ENCODE measurements at places on chromosomes 4 and X. TPM values are rescaled to one million over a fixed set of nuclear protein-coding genes. Genes with fewer than 3 reads are reported as not detected.

GRCh38 chrX:51598899-51599298, 19.8 kb downstream of the CENPVL3 start:
- DNase-seq: no peak

DNA sequence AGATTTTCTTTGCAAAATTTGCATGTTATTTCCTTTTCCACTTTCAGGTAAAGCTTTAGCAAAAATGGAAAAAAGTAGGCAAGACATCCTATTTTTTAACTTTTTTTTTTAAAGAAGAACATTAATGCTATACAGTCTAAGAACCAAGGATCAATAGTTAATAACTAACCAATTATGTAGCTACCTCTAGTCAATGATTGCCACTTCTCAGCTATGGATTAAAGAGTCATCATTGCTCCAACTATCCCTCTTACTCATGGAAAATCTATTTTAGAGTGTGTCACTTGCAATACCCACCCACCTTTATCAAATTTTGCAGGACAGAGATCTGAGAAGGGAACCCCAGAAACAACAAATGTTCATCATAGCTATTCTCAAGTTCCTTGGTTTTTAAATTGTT, 223.1 kb downstream of the ANK2 start:
- no peak for DNase-seq

- DNase-seq: no peak
Observed at GRCh38 chr4:115780268-115780667, 666.8 kb upstream of the NDST4 start.

- DNase-seq: no peak
Observed at GRCh38 chr4:156981262-156981769, 9.7 kb upstream of the PDGFC start.

DNA sequence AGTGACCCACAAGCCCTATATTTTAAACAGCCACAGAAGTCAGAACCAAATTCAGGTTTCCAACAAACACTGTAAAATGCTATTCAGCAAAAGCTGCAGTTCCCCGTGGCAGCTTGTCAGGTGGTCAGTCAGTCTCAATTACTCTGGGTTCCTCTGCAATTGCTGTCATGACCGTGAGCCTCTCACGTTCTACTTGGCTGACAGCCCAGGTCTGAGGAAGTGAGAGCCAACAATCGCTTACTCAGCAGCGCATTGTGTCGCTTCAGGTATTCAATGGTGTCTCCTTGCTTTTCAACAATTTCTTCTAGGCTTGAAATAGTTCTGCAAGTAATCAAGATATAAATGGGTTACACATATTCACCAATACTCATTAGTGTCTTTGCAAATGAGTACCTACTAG, 25.8 kb downstream of the TRIM75 start:
- no peak for DNase-seq

- DNase-seq: no peak
Observed at GRCh38 chrX:15468036-15468435, 25.1 kb downstream of the PIR start.

- DNase-seq: no peak
Observed at GRCh38 chr4:8710416-8710815, 117.9 kb downstream of the CPZ start.

- peak; percentile 61 for DNase-seq
Observed at GRCh38 chr4:86033171-86033570, 326.7 kb downstream of the MAPK10 start.

DNA sequence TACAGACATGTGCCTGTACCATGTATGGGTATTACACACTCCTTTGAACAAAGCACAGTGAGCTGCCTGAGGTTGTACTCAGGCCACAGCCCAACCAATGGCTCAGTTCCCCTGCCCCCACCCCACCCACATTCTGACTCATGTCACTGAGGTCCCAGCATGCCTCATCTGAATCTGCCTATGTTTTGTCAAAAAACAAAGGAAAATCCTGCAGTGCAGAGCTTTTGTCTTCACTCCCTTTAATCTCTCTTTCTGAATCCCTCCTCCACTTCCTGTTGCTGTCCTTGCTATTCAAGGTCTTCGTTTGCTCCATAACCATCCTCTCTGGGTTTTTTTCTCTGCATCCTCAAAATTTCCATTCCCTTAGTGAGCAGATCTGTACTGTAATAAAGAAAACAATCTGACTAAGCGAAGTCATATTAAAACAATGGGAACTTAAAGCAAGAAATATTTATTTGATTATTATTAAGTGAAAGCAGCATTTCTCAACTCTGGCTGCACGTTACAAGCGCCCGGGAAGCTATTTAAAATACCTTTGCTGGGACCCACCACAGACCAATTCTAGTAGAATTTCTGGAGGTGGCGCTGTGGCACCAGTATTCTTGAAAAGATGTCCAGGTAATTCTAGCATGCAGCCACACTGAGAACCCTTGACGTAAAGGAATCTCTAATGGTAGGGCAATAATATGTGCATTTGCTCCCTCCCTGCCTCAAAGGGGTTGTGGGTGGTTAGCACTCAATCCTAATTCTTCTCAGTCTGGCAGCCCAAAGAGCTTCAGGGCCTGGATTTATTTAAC, 8.7 kb downstream of the GUCY2F start:
- DNase-seq: no peak

GRCh38 chr4:173506597-173507211, 23.3 kb downstream of the HAND2 start:
- no peak for DNase-seq

DNA sequence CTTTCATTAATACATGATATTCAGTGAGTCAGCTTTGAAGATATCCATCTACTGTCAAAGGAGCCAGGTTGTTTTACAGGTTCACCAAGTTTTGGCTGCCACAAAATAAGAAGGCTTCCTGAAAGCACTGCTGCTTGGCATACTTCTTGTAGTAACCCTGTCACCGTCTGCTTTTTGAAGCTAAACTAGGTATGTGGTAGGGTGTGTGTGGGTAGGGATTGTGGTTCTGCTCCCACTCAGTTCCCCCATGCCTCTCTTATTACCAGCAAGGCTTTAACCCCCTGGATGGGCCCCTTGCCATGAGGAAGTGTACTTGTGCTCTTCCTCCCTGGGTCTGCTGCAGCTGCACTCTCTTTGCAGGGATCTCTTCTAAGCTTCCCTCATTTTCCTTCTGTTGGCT, 191.2 kb downstream of the BANK1 start:
- DNase-seq: peak; percentile 45

- no peak for DNase-seq
Observed at GRCh38 chr4:41429280-41429669, 108.7 kb upstream of the LIMCH1 start.

DNA sequence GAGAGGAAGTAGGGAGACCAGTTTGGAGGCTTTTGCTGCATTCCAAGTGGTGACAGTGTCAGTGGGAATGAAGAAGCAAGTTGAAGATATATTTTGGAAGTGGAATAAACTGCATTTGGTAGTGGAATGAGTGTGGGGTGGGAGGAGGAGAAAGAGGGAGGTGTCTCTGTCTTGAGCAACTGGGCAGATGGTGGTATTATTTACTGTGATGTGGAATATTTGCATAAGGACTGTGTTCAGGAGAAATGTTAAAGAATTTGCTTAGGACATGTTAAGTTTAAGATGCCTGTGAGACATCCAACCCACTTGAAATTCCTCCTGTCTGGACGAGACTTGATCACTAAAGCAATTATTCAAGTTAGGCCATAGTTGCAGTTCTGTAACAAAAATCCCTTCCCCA, 448.9 kb upstream of the AMOT start:
- DNase-seq: no peak

DNA sequence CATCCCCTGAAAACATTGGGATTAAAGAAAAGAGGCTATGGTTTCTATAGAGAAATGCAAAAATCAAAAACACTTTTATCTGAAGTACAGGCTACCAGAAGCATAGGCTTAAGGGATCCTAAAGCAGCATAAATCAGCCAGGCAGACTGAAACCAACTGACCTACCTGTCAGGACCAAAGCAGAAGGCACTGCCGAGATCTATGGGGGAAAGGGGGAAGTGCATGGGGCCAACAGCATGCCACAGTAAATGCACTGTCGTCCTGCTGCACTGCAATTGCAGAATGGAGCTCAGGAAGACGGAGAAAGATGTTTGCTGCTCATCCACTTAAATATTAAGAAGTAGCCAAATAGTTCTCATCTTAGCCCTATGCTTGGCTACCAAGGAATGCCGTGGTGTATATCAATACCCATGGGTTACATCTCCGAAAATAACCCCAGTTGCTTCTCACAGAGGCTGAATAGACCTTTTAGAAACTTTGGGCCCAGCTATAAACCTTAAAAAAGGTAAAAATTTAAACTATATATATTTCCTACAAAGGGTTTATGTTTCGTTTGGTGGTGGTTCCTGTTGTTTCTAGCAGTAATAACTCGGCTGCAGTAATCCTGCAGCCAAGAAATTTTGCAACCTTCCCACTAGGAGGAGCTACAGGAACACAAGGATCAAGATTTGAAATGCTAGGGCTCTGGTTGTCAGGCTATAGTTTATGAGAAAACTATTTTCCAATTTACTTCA, 312.2 kb upstream of the DIAPH2 start:
- no peak for DNase-seq

DNA sequence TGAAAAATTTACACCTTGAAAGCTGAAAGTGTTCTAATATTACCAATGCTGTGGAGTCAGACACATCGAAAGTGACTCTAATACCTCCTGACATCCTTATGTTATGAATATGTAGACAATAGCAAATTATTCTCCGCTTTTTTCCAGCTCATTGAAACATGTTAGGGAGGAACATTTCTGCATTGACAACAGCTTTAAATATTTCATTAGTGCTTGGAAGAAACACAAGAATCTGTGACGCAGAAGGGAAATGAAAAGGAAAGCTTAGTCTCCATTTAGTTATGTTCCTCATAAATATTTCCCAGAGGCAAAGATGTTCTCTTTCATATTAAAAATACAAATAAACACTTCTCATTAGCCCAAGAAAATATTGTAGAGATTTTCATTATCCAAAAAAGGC, 55.8 kb upstream of the CD99 start:
- DNase-seq: no peak

DNA sequence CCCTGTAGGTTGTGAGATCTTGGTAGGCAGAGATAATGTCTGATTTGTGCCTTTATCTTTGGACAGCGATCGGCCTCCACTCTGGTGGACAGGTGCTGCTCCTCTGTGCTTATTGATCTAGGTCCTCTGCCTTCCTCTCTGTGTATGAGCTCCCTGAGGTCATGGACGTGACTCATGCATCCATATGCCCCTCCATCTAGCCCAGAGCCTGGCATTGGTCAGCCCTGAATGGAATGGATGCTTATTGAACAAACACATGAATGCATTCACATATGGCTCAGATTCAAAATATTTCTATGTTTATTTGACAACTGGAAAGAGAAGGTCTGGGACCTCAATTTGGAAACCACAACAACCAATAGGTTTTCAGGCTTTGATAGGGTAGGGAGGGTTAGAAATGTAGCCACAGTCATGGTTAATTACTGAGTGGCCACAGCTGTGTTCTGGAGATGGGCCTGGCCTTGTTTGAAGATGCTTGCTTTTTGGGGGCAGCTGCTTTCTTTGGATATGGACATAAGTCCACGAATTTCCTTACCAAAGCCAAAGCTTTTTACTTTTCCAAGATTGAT, 76.2 kb downstream of the SEL1L3 start:
- DNase-seq: no peak

GRCh38 chr4:79325864-79326328, at the start of gene NAA11:
TSS of gene NAA11 (minus strand) at chr4:79326061. CDS start at chr4:79325877, 184 bp downstream.
- DNase-seq: no peak

GRCh38 chrX:43958529-43958928, 14.7 kb downstream of the NDP start:
- no peak for DNase-seq

- no peak for DNase-seq
Observed at GRCh38 chr4:82248903-82249632, 124.7 kb downstream of the HNRNPD start.

GRCh38 chr4:174457468-174457867, 64.8 kb downstream of the HPGD start:
- DNase-seq: no peak

DNA sequence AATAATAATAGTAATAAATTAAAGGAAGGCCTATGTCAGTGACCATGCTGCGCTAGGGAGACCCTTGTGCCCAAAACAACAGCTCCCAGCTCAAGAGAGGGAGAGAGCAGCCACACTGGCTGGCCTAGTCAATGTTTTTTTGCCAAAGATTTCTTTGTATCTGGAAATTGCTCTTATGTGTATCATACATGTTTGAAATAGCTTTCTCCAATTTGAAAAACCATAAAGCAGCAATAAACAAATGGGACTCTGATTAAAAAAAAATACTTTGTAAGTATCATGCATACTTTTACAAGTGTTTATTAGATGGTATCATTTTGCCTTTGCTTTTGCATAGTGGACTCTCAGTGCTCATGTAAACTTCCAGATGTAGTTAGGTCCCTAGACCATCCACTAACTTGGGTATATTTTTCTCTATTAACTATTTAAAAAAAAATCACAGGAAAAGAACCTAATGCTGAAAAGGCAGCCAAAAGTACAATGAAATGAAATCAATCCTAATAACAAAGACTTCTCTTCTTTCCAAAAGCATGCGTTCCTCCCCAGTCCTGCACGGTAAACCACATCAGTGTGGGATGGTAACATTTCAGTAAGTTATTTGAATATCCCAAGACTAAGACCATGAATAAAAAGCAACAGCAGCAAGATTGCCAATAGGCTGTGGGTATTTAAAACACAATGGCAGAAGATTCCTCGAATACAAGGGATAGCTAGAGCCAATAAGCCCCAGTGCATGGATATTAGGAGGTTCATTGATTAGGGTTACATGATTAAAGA, 117.6 kb downstream of the PALLD start:
- no peak for DNase-seq

- DNase-seq: no peak
Observed at GRCh38 chr4:56511098-56511497, 5.5 kb downstream of the ARL9 start.

- DNase-seq: no peak
Observed at GRCh38 chrX:15855568-15856221, 1.1 kb upstream of the AP1S2 start.

GRCh38 chrX:57752866-57753265, 72.8 kb upstream of the NLRP2B start:
- no peak for DNase-seq

- DNase-seq: no peak
Observed at GRCh38 chrX:150573702-150574101, 5.3 kb downstream of the MTM1 start.

DNA sequence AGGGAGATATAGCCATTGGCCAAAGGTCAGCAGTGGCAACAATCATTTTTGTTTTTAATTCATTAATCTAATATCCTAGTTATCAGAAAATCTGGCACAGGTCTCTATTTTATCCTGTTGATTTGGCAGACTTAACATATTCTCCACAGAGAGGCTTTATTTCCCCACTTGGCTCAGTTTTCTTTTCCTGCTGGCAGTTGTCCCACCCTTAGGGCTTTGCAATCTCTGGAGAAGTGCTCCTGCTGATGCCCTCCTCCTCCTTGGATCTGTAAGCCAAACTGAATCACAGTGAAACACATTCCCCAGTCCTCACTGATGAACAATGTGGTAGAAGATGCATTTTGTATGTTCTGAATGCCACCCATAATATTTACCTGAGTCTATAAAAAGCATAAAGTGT, 889.7 kb downstream of the PDHA2 start:
- no peak for DNase-seq

GRCh38 chr4:7430368-7430964, 4.3 kb downstream of the PSAPL1 start:
- DNase-seq: peak; percentile 50

The SLC38A5 gene
- 0.96 TPM for total RNA-seq

The ATOH1 gene
- not detected for total RNA-seq

The NEUROG2 gene
- not detected for total RNA-seq

The UGT8 gene
- 3.9 TPM for total RNA-seq

The GAGE12E gene
- total RNA-seq: not detected

The TCEAL7 gene
- total RNA-seq: 10.8 TPM

The TLR3 gene
- 4.3 TPM for total RNA-seq

The PFKFB1 gene
- total RNA-seq: 3.1 TPM

The NAP1L3 gene
- total RNA-seq: 1.8 TPM

The MAML3 gene
- total RNA-seq: 5.0 TPM

The INTS6L gene
- 12.5 TPM for total RNA-seq

The USP27X gene
- total RNA-seq: 2.2 TPM

The PNCK gene
- 0.73 TPM for total RNA-seq

The UCHL1 gene
- total RNA-seq: 21.3 TPM
